NCI-H2081 treated with DMSO at 0.1 percent for 48 hours (cell line): ENCODE measurements at places on chromosomes 11 and 22.

DNA sequence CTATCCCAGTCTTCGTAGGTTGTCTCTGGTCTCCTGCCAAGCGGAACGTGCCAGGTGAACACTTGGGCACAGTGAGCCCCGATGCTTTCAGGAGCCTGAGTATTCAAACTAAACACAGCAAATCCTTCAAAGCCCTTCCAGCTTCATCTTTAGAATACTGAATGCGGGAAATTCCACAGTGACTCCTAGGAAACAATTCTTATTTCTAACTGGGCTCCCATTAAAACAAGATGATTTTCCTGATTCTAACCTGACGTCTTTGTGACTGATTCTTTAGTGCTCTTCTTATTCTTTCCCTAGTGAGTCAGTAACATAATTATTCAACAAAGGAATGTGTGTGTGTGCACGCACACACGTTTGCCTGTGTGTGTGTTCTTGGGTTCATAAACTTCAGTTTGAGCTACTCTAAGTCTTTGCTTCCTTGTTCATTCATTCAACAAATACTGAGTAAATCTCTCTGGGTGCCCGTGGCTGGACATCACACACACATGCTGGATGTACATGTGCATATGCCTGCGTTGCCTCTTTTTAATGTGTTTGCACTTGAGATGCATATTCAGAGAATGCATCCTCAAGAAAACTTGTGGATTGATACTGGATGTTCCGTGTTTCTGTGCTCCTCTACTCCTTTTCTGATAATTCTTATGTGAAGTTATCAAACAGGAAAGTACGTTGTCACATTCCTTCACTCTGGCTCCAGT is 134.5 kb downstream of the WNT7B start:
- DNase-seq = no peak

- DNase-seq = no peak
Measured at GRCh38 chr11:119659971-119660723, 68.9 kb downstream of the NECTIN1 start.

GRCh38 chr22:29291215-29291614 is 15.2 kb upstream of the GAS2L1 start:
- DNase-seq = no peak

- no peak for DNase-seq
Measured at GRCh38 chr11:129410395-129410960, 34.8 kb downstream of the BARX2 start.

DNA sequence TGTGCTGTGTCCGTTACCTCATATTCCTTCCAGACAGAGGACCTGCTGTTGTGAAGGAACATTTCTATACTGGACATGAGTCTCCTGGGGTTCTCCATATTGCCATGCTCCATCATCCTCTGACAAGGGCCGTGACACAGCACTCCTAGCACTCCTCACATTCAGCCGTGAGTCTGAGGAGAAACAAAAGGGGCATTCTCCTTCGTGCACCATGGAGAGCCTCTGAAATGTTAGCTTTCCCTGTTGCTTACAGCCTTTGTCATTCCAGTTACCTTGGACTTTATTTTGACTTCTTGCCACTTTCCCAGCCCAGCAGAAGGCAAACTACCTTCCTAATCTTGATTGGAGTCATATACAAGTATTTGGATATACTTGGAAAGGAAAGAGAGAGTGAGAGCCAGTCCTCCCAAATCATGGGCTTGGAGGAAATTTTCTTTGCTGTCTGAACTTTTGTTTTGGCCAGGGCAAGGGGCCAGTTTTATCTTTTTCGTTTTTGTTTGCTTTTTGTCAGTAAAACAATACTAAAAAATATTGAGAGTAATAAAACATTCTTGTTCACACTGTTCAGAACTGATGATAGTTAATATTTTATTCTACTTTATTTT is 29.1 kb upstream of the TECTA start:
- DNase-seq = no peak

DNA sequence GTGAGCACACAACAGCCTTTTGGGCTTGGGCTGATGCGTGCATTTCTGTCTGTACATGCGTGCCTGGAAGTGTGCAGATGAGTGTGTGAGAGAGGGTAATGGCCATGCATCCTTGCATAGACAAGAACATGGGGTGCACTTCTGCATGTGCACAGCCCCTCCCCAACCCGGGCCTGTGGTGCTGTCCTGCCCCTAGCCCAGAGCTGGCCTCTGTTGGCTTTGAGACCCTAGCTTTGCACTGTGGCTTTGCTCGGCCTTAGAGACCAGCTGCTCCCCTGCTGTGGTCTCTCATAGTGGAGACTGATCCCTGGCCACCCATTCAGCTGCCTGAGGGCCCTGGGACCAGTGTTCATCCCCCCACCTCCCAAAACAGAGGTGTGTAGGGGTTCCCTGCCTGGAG is 25.4 kb downstream of the ST3GAL4 start:
- no peak for DNase-seq
